Lower leg skin (tissue), 4 donors: ENCODE measurements at places on chromosomes 4 and X. TPM values are rescaled to one million over a fixed set of nuclear protein-coding genes. Genes with fewer than 3 reads are reported as not detected.

- DNase-seq, result no peak
Measured at GRCh38 chr4:60313611-60314178, 886.4 kb upstream of the ADGRL3 start.

DNA sequence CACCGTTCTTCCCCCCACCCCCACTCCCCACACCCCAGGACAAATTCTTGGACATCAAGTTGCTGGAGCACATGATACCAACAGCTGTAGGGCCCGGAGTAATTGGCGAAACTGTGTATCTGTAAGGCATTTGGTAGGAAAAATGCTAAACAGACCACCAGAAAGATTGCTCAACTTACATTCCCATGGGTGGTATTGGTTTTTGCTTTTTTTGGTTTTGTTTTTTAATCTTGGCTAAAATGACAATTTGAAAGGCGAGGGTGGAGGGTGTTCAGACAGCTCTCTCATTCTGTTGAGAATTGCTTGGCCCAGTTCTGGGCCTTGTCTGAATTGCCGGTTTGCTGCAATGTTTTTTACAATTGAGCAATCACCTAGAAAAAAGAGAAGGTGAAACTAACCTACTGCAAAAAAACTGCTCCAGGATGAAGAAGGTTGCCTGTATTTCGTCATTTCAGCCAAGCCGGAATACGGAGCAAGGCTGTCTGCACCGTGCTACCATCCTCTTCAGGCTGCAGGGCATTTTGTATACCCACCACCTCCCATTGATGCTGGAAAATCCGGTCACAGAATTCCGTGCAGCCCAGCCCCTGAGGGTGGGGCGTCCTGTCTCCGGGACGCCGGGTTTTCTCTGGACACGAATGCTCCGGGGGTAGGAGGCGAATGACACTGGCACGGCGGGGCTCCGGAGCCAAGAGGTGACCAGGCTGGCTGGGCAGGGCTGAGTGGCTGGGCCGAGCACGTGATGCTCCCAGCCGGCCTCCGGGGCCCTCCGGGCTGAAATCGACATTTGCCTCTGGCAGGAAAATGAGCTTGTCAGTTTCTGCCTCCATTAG lies at the start of gene CLCN4:
Gene CLCN4 (plus strand): TSS at position 777 of the 833 bp plus-strand sequence. CDS start 28,058 bp downstream, outside the sequence.
- DNase-seq, result no peak

DNA sequence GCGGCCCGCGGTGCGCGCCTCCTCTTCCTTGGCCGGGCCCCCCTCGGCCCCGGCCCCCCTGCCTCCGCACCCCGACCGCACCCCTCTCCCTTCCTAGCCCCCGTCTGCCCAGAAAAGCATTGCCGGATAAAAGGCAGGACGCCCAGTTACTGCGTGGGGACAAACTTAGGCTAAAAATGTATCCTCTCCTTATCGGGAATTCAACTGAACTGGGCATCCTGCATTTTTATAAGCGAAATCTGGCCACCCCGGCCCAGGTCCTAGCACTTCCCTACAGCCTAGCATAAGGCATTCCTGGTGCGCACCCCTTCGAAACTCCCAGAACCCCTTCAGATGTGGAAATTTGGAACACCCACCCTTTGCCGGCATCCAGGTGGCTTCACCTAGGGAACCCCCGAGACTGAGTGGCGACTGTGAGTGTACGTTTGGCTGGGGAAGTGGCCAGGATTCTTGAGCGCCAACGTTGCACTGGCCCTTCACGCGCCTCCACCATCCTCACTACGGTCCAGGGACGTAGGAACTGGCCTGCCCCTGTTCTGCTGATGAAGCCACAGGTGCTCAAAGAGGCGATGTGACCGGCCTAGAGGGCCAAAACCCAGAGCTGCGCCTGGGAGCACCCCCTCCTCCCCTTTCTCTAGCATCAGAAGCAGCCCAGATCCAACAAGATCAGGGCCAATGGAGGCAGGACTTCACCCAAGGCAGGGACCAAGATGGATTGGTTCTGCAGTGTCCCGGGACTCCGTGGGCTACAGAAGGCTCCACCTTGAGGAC lies 5.7 kb upstream of the RNF4 start:
- no peak for DNase-seq

DNA sequence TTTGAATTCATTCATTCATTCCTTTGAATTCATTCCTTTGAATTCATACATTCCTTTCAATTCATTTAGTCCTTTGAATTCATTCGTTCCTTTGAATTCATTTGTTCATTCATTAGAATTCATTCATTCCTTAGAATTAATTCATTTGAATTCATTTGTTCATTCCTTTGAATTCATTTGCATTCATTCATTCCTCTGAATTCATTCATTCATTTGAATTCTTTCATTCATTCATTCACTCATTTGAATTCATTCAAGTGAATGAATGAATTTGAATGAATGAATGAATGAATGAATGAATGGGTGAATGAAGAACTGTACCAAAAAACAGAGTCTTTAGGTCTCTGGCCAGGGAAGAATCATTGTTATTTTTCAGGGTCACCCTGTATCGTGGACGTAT lies 216.6 kb downstream of the DHRSX start:
- no peak for DNase-seq

GRCh38 chr4:99038213-99038612 lies 42.7 kb downstream of the METAP1 start:
- no peak for DNase-seq

Gene TLR2
- total RNA-seq, result 11.7 TPM

GRCh38 chr4:181350615-181351415 lies 892.4 kb upstream of the TENM3 start:
- DNase-seq, result no peak

- no peak for DNase-seq
Measured at GRCh38 chrX:36083256-36083655, 163.7 kb downstream of the CFAP47 start.

Gene ZFP92
- total RNA-seq, result 0.08 TPM

- DNase-seq, result peak; percentile 68
Measured at GRCh38 chr4:10024303-10024702, 3.0 kb upstream of the SLC2A9 start.
